Left forelimb (tissue), 1 donor: ENCODE measurements at places on chromosomes 4 and X.
A peak's percentile ranks its signal among the peaks of the same experiment; 100 is the strongest.

GRCh38 chr4:36111172-36111571 is 133.1 kb downstream of the ARAP2 start:
- no peak for DNase-seq

DNA sequence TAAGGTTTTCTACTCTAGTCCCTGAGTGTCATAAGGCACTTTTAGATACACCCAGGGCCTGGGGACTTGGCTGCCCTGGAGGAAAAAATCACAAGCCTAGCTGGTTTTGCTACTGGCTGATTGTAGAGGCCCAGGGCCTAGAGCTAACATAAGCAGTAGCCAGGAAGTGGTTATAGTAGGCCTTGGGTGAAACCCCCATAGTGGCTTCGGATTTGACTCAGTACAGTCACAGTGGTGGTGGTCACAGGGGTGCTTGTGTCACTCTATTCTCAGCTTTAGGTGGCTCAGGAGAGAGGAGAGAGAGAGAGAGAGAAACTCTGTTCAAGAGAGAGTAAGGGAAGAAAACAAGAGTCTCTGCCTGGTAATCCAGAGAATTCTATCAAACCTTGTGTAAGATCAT is 194.5 kb upstream of the EDA2R start:
- no peak for DNase-seq

DNA sequence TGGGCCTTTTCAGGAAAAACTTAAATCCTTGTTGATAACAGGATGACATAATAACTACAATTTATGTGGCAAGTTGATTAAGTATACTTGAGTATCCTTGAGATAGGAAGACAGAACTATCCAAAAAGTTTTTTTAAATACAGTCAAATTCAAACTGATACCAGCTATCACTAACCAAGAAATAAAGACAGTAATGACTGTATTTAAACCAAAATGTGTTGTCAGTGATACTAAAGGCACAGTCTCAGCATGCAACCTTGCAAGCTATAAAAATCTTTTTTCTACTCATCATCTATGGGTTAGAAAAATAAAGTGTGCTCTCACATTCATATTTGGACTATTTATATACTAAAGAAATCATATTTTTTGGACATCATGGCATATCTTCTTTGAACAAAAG is 64.7 kb downstream of the PAPSS1 start:
- no peak for DNase-seq

DNA sequence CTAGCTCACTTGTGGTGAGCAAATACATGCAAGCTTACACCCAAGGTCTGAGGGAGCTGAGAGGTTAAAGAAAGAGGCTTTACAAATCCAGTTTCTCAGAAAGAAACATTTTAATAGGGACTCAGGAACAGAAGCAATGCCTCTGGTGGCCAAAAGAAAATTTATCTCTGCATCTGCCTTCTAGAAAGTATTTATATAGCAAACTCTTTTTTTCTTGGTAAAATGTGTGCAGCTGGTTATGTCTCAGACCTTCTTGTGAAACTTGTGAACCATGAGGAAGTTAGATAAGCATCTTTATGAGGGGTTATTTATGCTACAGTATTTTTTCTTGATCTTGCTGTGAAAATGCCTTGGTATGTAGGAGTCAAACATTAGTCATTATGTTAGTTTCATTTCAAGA is 48.5 kb upstream of the CYSLTR1 start:
- no peak for DNase-seq

DNA sequence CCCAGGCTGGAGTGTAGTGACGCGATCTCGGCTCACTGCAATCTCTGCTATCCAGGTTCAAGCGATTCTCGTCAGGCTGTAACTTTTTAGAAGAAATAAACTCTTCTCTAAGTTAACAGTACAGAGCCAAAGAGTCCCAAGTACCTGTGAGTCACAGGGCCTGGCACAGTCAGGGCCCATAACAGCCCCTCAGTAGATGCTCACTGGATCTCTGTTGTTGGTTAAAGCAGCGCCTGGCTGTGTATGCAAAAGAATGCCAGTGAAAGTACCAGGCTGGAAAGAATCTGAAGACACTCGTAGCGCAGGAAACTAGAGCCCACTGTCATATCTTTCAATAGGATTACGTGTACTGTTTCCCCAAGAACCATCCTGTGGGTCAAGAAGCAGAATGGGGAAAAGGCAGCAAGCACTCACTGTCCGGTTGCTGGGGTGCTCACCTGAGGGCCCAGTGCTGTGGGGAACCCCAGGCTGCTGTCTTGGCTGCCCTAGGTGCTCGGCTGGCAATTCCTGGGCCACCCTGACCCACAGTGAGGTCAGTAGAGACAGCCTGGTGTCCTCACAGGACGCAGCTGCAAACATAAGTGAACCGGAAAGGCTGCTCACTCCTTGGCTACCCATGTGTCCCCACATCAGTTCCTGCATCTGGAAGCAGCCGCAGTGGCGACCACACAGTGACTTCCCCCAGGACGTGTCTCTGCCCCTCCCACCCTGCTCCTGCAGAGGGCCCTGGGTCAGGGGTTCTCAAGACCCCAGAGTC is 3.1 kb upstream of the SLBP start:
- no peak for DNase-seq

DNA sequence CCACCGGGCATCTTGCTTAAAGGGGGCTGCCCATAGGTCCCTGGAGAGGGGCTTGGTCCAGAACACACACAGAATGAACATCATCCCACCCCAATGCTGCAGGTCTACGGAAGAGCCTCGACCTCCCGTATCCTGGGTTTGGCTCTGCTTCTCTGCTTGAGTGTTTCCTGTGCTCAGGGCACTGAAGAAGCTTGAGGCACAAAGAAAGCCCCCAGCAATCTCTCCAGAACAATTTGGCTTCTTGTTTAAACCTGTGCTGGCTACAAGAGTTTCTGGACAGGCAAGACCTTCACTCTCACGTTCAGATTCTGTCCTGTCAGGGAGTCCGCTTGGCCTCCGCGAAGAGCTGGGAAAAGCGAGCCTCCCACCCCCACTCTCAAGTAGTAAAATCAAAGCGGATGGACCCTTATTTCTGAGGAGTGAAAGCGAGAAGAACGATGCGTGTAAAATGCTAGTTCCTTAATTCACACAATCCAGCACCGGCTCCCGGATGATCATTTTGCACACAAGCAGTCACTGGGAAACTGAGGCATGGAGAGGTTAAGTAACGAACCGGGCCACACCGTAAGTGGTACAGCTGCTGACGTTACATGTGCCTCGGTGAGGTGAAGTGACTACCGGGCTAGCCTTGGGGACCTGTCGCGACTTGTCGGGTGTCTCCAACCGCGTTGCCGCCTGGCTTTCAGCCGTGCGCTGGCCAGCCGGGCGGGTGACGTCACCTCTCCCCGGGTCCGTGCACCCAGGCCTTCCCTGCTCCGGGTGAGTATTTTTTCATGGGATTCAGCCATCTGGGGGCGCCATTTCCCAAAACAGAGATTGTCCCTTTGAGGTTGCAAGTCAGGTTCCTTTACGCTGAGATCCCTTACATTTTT is 3.1 kb upstream of the SFRP2 start:
- peak; percentile 83 for DNase-seq

GRCh38 chrX:110026099-110026844 is 23.4 kb downstream of the TMEM164 start:
- DNase-seq = no peak

GRCh38 chr4:56790691-56791091 is 30.8 kb downstream of the SPINK2 start:
- DNase-seq = no peak

DNA sequence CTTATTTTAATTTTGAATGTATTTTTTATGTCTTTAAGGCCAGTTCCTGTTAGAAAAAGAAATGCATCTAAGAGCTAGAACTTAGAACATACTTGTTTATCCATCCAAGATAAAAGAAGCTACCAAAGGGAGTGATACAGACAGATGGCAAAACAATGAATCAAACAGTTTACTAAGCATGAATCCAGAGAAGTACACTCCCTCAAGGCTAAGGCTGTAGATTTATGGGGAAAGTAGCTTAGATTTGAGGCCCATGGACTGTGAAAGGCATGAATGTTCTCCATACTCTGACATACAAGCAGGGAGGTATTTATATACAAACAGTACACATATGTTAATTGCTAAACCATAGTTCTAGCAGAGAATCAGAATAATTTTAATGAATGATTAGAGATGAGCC is 255.3 kb upstream of the NRK start:
- no peak for DNase-seq

DNA sequence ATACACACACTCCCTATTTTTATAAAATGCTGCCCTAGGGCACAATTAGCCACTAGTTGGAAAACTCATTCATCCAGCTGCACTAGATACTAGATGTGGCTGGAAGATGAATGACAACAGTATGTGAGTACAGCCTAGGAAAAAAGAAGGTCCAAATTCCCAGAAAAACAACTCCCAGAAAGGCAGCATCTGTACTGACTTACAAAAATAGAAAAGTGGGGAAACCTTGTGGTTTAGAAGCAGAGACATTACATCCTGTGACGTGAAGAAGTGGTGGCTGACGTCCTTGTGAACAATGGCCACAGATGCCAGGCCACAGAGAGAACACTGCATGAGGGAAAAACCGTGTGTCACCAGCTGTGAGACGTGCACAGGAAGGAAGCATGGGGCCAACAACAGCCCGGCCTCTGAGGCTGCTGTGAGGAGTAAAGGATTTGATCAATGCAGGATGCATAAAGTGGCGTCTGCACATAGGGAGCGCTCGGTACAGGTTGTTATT is 81.2 kb downstream of the SPRY1 start:
- DNase-seq = peak; percentile 70

DNA sequence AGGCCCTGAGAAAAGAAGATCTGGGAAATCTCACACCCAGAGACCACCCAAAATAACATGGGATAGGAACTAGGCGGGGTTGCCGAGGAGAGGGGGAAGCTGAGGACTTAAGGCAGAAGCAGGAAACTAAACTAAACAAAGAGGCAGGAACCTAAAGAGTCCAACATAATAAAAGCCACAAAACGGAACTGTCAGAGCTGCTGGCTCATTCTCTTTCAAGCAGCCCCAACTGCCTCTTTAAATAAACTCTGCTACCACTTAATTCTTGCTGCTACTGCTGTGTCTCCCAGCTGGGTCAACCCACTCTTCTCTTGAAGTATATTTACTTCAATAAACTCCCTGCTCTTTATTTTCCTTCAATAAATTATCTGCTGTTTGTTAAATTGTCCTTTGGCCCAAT is 44.5 kb downstream of the MAGEB16 start:
- DNase-seq = no peak

- DNase-seq = no peak
These were observed 17.7 kb upstream of the ELOVL6 start for GRCh38 chr4:110216129-110216528.

- no peak for DNase-seq
These were observed 821.2 kb downstream of the RPA4 start for GRCh38 chrX:97704881-97705280.

GRCh38 chr4:15649914-15650545 is 5.1 kb downstream of the FBXL5 start:
- DNase-seq = no peak

DNA sequence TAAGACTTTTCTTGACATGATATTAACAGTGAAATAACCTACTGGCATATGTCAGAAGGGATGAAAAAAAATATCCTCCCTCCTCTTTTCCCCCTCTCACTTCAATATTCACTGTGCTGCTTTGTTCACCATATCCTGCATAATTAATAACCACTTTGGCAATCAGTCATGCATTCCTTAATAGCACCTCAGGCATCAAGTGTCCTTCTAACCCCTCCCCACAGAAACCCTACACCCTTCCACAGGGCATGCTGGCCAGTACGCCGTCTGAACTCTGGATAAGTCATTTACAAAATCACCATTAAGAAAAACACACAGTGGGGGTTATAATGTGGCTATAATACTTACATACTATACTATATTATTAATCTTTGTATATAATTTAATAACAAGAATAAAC is 165.9 kb downstream of the PDGFC start:
- no peak for DNase-seq

DNA sequence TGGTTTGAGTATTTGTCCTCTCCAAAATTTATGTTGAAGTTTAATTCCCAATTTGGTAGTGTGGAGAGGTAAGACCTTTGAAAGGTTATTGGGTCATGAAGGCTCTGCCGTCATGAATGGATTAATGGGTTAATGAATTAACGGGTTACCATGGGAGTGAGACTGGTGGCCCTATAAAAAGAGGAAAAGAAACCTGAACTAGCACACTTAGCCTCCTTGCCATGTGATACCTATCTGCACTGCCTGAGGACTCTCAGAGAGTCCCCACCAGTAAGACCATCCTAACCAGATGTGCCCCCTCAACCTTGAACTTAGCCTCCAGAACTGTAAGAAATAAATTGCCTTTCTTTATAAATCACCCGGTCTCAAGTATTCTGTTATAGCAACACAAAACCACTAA is 39.3 kb downstream of the PAGE1 start:
- DNase-seq = no peak

- no peak for DNase-seq
These were observed 32.7 kb upstream of the PSAPL1 start for GRCh38 chr4:7467471-7467870.

- DNase-seq = no peak
These were observed 41.1 kb upstream of the CBR4 start for GRCh38 chr4:169050881-169051760.

- DNase-seq = no peak
These were observed 45.5 kb downstream of the VGLL1 start for GRCh38 chrX:136577552-136577951.

DNA sequence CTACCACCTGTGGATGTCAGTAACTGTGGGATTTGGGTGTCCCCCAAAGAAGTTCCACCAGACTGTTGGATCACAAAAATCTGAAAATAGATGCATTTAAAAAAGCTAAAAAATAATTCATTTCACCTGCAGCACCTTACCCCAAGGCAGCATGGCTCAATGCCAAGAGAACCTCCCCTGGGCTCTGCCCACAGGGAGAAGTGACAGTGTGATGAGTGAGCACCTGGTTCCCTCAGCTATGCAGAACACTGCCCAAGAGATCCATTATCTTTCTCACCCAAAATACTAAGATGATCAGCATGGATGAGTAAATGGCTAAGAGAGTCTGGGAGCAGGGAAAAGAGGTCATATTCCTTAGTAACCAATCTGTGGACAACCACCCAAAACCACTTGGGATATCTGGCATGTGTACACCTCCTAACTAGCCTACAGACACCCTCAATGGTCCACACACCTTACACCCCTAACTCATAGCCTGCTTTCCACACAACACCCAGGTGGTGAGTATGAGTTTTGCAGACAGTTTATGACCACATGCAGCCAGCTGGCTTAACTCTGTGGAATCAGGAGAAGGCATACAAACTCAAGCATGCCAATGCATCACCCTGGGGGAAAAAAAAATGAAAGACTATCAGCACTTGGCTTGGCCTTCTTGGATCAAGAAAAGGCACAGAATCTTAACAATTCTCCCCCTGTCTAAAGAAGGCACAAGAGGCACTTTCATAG is 416.5 kb upstream of the SMIM31 start:
- DNase-seq = no peak

GRCh38 chr4:55083735-55084134 is 41.7 kb downstream of the KDR start:
- no peak for DNase-seq

GRCh38 chr4:173168396-173169177 is at the start of gene GALNT7:
Gene GALNT7 (plus strand): TSS chr4:173168811. CDS start chr4:173168836, 25 bp downstream.
- peak; percentile 87 for DNase-seq
